ENCODE measurements at places on chromosomes 2 and 18.

DNA sequence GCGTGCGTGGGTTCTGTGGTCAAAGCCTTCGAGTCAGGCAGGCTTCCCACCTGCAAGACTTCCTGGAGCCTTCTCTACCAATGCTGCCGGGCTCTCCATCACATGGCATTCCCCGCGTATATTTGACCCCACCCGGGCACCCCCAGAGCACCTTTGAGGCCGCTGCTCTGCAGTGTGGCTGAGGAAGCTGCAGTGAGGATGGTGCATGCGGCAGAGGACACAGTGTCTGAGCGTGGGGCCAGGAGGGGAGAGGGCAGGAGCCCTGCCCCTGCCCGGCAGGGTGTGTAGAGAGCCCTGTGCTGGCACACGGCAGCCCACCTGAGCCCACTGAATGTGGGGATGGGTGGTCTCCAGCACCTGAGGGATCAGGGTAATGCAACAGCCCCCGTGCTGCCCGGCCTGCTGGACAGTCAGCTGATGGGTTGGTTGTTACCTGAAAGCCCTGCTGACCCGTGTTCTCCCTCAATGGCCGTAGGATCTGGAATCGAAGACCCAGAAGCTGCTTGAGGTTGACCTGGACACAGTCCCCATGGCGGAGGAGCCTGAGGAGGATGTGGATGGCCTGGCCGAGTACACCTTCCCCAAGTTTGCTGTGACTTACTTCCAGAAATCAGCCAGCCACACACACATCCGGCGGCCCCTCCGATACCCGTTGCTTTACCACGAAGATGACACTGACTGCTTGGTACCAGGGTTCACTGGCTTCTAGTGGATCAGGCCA is 36.8 kb upstream of the GPR17 start:
- DNase-seq, result no peak

GRCh38 chr2:84314901-84315330 is 144.2 kb downstream of the SUCLG1 start:
- peak; percentile 63 for DNase-seq

DNA sequence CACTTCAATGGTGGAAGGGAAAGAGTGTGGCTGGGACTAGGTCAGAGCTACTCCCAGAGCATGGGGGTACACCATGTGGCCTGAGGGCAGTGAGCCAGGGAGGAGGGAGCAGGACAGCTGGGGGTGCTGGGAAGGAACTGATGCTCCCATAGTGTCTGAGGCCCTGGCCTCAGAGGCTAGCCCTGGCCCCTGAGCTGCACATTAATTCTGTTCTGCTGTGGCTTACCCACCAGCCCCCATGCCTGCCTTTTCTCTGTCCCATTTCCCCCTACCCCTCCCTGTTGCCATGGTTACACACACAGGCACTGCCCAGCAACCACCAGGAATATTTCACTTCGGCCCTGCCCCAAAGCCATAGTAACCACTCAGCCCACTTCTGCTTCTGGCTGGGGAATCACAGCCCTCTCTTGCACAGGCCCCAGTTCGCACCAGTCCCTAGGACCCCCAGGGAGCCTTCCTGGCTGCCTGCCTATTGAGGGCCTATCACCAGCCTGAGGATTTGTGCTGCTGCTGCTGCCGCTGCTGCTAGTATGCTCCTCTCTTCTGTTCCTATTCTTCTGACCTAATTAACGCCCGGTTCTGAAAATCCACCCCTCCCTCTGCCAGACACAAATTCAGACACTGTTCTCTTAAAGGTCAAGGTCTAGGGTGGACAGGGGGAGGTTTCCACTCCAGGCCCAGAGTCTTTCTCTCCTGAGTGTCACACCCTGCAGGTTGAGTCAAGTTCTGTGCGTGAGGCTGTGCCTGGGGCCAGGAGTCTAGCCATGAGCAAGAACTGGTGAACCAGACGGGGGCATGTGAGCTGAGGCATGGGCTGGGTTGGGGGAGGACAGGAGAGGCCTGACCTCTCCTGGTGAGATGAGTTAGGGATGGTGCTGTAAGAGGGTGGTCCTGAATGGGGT is 87.1 kb upstream of the MCFD2 start:
- no peak for DNase-seq

GRCh38 chr2:96264656-96265348 is 995 bp downstream of the TMEM127 start:
- DNase-seq, result peak; percentile 4

GRCh38 chr18:48274301-48274700 is 134.9 kb downstream of the ZBTB7C start:
- DNase-seq, result no peak

GRCh38 chr2:103656558-103656957 is 894.7 kb downstream of the TMEM182 start:
- DNase-seq, result no peak

DNA sequence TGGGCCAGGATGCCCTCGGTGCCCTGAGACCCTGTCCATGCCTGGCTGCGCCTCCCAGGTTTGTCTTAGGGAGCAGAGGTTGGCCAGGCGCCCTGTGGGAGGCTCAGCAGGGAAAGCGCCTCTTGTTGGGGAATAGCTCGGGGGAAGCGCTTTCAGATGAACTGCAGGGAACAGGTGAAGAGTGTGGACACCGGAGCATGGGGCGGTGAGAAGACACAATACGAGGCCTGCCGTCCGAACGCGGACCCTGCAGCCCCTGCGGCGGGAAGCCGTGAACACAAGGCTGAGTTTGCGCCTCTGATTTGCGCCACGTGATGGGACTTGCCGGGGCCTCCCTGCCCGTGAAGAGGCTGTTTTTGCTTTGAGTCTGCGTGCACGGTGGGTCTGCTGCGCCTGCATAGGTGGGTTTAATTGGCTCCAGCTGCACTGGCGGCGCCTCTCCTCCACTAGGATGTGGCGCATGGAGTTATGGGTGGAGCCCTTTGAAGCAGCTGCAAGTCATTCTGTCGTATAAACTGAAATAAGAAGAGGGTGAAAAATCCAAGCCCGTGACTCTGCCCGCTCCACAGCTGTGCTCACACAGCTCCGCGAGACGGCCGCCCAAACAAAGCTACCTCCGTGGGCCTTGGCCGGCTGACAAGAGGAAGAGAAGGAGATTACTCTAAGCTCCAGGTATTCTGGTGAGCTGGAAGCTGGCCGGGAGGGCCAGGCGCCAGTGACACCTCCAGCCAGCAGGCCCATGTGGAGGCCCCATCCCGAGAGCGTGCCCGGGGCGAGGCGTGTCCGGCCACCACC is 103.5 kb upstream of the CTDP1 start:
- DNase-seq, result no peak

DNA sequence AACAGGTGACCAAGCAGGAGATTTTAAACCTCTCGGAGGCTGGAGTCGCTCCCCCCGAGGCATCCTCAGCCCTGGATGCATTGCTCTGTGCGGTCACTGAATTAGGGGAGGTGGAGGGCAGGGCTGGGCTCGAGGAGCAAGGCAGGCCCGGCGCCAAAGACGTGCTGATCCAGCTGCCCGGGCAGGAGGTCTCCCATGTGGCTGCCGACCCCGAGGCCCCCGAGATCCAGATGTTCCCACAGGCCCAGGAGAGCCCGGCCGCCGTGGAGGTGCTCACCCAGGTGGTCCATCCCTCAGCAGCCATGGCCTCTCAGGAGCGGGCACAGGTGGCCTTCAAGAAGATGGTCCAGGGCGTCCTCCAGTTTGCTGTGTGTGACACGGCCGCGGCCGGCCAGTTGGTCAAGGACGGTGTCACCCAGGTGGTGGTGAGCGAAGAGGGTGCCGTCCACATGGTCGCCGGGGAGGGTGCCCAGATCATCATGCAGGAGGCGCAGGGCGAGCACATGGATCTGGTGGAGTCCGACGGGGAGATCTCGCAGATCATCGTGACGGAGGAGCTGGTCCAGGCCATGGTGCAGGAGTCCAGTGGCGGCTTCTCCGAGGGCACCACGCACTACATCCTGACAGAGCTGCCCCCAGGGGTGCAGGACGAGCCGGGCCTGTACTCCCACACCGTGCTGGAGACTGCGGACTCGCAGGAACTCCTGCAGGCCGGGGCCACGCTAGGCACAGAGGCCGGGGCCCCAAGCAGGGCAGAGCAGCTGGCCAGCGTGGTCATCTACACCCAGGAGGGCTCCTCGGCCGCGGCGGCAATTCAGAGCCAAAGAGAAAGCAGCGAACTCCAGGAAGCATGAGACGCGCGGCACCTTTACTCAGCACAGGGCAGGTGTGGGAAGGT is 145.1 kb downstream of the PTGR3 start:
- DNase-seq, result no peak

DNA sequence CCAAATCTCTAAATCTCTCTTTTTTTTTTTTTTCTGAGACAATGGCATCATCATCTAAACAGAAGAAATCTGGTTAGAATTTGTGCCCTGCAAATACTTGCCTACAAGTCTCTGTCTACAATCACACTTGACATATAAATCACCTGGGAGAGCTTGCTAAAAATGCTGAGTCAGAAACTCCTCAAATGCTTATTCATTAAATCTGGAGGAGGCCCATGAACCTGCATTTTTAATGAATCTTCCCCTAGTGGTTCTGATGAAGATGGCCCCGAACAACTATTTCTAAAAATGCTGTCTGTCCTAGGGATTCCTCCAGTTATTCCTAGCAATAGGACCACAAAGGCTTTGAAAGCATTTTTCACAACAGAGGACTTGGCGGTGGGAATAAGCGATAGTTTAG is 1.6 kb upstream of the CSRNP3 start:
- no peak for DNase-seq

DNA sequence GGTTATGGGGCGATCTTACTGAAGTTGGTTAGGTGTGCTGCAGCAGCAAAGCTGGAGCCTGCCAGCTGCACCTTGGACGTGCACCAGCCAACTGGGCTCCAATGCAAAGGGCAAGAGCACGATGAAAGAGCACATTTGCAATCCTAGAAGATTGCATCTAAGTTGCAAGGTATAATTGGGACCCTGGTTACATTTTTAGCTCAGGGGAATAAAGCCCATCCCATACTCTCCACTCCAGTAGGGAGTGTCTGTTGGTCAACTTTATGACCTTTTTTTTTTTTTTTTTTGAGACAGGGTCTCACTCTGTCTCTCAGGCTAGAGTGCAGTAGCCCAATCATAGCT is 22.2 kb upstream of the GPR55 start:
- no peak for DNase-seq
